ENCODE measurements at places on chromosomes 7 and 10.

GRCh38 chr10:78284381-78284780 lies 250.7 kb downstream of the RPS24 start:
- DNase-seq, result no peak

DNA sequence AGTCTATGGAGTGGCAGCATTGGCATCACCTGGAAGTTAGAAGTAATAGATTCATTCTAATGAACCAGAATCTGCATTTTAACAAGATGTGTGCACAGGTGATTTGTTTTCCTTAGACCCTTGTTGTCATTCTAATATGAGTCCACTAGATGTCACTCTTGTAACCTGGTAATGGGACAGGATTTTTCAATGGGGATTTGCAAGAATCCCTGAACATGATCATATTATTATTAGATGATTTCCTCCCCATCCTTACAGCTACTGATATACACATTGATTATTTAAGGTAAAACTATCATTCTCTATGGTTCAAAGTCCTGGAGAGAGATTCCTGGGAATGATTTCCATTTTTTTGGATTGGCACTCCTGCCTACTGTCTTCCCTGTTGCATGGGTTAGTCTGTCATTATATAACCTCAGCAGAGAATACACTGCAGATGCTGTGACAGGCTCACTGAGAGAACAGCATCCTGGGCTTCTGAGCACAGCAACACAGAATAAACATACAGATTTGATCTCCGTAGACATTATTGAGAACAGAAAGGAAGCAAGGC lies 194.9 kb downstream of the SUGCT start:
- DNase-seq, result peak; percentile 41

DNA sequence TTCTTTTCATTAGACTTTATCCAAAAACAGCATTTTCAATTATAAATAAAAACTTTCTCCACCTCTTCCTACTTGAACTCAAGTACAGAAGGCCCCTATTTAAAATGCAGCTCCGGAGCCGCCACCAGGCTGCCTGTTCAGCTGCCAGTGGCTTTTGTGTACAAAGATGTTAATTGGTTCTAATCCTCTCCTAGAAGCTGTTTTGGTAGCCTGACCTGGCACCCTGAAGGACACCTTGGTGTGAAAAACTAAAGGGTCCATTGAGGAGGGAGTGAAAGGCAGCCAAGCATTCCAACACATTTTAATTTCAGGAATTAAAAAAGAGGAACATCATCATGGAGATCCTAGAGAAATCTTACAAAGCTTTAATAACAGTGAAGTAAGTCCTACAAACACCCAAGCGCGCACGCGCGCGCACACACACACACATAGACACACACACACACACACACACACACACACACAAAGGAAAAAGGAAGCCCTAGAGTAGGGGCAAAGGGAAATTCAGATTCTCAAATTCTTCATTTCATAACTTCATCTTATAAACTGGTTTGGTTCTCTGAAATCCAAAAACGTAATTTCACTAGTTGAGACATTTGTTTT lies 41.4 kb downstream of the VAX1 start:
- DNase-seq, result no peak

GRCh38 chr10:43197834-43198681 lies 59.8 kb downstream of the CSGALNACT2 start:
- DNase-seq, result peak; percentile 52

GRCh38 chr10:69839696-69840345 lies 38.1 kb downstream of the COL13A1 start:
- DNase-seq, result peak; percentile 61

DNA sequence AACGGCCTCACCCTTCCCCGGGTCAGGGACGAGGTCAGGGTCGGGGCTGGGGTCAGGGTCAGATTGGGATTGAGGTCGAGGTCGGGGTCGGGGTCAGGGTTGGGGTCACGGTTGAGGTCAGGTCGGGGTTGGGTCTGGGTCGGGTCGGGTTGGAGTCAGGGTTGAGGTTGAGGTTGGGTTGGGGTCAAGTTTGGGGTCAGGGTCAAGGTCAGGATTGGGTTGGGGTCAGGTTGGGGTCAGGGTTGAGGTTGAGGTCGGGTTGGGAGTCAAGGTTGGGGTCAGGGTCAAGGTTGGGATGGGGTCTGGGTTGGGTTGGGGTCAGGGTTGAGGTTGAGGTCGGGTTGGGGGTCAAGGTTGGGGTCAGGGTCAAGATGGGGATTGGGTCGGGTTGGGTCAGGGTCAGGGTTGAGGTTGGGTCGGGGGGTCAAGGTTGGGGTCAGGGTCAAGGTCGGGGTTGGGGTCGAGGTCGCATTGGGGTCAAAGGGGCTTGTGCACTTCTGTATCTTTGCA lies 131.4 kb downstream of the VIPR2 start:
- DNase-seq, result no peak

DNA sequence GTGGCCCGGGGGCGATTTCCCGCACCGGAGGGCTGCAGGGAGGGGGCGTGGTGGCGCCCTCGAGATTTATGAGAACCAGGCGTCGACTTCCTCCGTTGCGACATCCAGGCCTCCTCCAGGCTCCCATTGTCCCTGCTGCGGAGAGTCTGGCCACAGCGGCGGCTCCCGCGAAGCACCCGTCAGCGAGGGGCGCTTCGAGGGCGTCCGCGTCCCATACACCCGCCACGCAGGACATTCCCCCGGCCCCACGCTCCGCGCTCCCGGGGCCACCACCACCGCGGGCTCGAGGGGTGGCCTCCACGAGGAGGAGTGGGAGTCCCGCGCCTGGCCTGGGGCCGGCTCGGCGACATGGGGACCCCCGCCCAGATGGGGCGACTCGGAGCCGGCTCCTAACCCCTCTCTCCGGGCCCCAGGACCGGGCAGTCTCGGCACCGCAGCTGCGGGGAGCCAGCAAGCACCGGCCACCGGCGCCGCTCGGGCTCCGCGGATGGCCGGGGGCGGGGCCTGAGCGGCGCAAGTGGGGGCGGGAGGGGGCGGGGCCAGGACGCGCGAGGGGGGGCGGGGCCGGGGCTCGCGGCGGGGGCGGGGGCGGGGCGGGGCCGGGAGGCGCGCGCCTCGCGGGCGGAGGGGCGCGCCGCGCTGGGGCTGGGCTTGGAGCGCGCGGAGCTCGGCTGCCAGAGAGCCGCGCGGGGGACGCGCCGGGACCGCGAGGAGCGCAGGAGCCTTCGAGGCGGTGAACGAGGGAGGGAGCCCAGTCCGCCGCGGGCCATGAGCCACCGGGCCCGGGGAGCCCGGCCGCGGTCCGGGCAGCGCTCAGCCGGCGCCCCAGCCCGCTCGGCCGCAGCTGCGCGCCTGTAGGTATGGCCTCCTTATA lies at the start of gene SH2B2:
TSS of gene SH2B2 (plus strand) at position 632 of the 874 bp plus-strand sequence. CDS start 13,683 bp downstream, outside the sequence.
- DNase-seq, result peak; percentile 84

DNA sequence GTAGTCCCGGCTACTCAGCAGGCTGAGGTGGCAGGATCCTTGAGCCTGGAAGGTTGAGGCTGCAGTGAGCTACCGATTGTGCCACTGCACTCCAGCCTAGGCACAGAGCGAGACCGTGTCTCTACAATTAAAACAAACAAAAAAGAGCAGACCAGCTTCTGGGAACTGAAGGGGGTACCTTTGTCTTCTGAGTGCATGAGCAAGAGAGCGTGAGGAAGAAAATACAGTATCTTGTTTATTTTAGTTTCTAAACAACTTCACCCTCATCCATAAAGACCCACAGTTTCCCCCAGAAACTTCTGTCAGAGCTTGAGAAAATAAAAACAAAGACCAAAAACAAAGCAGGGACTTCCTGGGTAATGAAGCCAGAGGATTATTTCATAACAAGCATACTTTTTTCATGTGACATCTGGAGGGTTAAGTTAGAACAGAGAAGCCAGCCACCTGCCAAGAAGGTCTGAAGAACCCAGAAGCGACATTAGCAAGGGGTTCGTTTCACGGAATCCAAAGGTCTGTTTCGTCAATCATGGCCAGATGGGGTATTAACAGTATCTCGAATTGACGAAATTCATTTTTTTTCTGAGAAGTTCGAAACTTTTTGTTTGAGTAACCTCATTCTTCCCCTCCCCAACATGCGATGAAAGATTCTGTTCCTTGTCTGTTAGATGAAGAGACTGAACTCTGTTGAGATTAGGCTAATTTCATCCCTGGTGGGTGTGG lies 10.2 kb upstream of the IL2RA start:
- no peak for DNase-seq

DNA sequence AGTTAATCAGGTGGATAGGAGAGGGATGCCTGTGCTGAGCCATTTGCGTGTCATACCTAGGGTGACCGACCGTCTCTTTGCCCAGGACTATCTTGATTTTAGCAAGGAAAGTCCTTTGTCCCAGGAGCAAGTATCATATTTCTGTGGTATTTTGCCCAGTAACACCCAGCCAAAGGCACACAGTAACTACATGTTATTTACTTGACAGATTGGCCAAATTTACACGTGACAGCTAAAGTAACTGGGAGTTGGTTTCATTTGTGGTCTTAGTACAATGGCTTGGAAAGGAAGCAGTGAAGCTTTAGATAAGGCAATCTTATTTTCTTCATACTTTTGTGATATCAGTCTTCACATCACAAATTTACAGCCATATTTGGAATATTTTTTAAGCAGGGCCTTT lies 142.1 kb downstream of the JCAD start:
- DNase-seq, result no peak

GRCh38 chr7:17292843-17293242 lies 5.6 kb upstream of the AHR start:
- DNase-seq, result no peak

- no peak for DNase-seq
Measured at GRCh38 chr10:37991655-37992054, 15.2 kb upstream of the ZNF25 start.

DNA sequence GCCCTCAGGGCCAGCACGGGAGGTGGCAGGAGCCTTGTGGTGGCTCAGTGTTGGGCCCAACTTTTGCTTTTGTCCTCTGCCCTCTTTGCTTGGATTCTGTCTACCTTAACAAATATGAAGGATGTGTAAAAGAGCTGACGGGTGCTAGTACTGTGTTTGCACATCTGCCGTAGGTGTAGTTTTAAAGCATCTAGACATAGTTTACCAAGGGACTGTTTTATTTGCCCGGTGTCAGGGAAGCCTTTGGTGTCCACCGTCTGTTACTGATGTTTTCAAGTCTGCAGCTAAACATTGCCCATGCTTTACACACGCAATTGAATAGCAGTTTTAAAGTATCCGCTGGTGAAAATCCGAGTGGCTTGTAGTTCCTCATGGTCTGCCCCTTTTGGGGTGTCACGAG lies 87.8 kb downstream of the DYNC2I1 start:
- DNase-seq, result no peak

- no peak for DNase-seq
Measured at GRCh38 chr10:1602037-1602484, 135.3 kb downstream of the ADARB2 start.

DNA sequence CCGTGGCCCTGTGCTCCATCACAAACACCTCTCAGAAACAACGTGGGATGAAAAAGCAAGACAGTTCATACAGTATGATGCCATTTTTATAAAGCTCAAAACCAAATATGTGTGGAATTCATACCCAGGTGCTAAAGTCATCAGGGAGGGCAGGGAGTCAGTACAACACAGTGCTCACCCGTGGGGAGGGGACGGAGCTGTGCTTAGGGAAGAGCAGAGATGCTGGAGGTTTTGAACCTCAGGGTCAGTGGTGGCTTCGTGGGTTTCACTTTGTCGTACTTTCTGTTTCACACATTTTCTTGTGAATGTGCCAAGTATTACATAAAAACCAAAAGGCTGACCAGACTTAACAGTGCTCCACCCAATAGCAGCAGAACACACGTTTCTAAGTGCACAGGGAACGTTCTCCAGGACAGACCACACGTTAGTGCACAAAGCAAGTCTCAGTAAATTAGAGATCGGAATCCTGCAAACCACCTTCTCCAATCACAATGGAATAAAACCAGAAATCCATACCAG lies 21.2 kb downstream of the ZMIZ2 start:
- DNase-seq, result peak; percentile 91

GRCh38 chr7:86282014-86282682 lies 361.6 kb upstream of the GRM3 start:
- peak; percentile 7 for DNase-seq

DNA sequence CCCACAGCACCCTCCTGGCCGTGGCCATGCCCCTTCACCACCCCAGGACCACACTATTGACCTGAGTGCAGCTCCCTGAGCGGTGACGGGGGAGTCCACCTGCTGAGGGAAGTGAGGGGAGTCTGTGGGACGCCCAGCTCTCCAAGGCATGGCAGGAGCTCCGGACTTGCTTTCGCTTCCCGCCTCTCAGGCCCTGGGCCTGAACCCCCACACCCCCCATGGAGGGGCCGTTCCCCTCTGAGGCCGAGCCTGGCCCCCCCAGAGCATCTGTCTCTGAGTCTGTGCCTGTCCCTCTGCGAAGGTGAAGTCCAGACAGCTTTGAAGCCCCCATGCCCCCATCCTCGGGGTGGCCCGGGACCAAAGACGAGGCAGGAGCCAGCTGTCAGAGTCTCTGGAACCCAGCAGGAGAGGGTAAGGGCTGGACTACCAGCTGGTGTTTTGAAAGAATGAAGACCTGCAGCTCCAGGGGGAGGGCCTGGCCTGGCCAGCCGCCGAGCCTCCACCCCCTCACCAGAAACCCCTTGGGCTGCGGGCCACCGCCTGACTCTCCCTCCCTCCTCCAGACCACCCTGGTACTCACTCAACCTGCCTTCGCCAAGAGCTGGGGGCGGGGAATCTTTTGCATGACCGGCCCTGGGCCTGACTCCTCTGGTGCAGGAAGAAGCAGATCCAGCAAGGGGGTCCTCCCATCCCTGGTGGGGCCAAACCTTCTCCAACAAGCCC lies 114.0 kb downstream of the PDGFA start:
- no peak for DNase-seq

GRCh38 chr7:158453663-158454062 lies 134.0 kb downstream of the PTPRN2 start:
- no peak for DNase-seq

DNA sequence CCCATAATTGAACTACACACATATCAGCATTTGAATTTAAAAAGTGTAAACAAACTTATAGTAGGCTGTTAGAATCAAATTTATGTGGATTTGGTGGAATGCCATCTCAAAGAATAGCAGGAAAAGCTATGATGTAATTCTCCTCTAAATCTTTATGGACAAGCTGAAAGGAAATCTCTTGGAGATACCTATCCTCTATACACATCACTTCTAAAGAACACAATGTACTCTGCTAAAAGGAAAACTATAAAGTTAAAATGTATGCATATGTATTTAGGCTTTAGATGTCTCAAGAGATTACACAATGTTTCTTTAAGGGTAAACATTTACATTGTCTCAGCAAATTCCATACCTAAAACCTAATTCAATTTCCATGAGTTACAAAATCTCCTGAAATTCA lies 323.3 kb downstream of the CRPPA start:
- no peak for DNase-seq

Measured in RPMI8226 (cell line).